HS-27A (cell line): ENCODE measurements at places on chromosomes 7 and 10.

DNA sequence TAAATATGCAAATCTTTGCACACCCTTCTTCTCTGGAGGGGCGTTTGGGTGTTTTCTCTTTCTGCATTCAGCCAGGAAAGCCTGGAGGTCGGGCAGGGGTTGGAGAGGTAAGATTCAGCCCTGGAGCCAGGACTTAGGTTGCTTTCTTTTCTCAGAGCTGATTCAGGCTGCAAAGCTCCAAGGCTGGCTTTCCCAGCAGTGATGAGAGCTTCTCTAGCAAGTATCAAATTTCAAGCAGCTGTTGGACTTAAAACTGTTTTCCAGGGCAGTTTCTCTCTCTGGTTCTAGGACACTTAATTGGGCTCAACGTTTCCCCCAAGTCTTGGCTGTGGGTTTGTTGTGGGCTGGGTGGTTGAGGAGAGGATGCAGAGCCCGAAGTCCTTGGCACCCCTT is 608 bp downstream of the AKR1B10 start:
- DNase-seq: no peak

- no peak for DNase-seq
These were observed 1.5 kb upstream of the C10orf95 start for GRCh38 chr10:102452672-102453340.

DNA sequence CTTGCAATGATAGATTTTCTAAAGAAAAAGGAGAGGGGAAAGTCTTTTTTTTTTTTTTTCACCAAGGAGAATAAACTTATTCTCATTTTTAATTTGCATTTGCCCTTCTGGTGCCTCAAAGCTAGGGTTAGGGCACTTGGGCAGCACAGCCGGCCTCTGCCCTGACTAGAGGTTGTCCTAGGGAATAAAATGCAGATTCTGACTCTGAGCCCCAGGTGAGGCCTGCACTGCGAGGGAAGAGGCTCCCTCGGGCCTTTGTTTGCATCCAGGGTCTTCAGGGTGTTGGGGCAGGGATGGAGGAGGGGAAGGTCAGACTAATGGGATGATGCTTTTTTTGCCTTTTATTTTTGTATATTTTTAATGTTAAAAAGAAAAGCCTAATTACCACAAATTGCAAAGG is 7.8 kb downstream of the MYL7 start:
- DNase-seq: no peak

- no peak for DNase-seq
These were observed 506 bp downstream of the MCM10 start for GRCh38 chr10:13161857-13162271.

DNA sequence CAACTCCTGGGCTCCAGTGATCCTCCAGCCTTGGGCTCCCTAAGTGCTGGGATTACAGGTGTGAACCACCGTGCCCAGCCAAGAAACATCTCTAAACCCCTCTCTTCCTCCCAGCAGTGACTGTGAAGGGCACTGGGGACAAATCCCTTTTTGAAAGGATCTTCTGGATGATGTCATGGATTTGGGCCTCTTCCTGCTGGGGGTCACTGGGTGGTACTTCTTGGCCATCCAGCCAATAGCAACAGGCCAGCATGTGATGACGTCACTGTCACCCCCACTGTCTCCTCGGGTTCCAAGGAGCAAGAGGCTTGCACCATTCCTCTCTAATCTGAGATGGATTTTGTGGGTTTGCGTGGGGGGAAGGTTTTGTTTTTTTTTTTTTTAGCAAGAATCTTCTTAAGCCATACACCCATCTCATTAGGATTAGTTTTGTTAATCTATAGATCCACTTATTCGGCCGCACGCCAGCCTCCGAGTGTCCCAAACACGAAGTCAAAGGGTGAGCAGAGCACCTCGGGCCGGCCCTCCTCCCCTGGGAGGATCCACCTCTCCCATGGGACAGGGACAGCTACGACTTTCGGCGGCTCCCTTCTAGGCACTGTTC is 29.4 kb upstream of the TNRC18 start:
- no peak for DNase-seq

- no peak for DNase-seq
These were observed 43.9 kb downstream of the GHRHR start for GRCh38 chr7:31007634-31008033.
